Endodermal cell (in vitro differentiated cells): ENCODE measurements at places on chromosomes 1 and 21. TPM values are rescaled to one million over a fixed set of nuclear protein-coding genes. Genes with fewer than 3 reads are reported as not detected.
A peak's percentile ranks its signal among the peaks of the same experiment; 100 is the strongest.

GRCh38 chr1:16171314-16172151, 15.7 kb upstream of the EPHA2 start:
- DNase-seq = no peak
- no peak overlapping the region for H3K27ac ChIP-seq
- H3K4me1 ChIP-seq = peaks cover 8% of the 10 kb centered on the region
- no peaks in the 10 kb centered on the region for H3K36me3 ChIP-seq
- no peaks in the 10 kb centered on the region for H3K27me3 ChIP-seq
- H3K4me3 ChIP-seq = no peak overlapping the region

DNA sequence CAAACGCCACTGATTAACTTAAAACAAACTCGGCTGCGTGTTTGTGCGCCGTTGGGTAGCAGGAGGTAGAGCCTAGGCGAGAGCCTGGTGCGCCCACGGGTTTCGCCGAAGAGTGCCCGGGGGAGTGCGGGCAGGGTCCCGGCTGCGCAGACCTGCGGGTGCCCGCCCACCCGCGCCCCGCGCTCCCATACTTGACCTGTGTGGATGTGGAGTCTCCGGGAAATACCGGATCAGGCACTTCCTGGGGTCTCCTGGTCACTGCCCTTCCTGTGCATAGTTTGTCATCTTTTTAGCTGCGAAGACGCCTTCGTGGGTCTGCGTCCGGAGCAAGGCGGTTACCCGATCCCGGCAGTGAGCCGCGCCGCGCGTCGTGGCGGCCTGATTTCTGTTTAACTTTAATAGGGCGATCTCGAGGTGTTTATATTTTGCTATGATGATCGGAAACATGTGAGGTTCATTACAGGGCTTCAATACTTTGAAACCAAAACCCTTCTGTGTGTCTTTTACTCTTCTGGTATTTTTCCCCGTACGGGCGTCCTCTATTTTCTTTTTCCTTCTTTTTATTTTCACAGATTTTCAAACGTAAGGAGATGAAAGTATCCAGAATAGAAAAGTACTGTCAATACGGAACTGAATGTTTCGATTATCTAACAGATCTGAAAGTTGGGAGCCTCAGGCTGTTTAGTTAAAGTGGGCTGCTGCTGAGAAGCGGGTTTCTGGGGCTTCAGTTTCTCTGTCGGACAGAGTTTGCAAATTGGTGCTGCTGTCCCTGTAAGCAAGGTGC, 15.2 kb downstream of the NR5A2 start:
- DNase-seq = peak; percentile 69
- H3K27ac ChIP-seq = no peak overlapping the region
- peak overlapping the region; percentile 77 for H3K4me3 ChIP-seq
- peaks cover 4% of the 10 kb centered on the region for H3K4me1 ChIP-seq
- peaks cover 74% of the 10 kb centered on the region for H3K27me3 ChIP-seq

GRCh38 chr1:30083800-30084464, 639.5 kb downstream of the MATN1 start:
- no peaks in the 10 kb centered on the region for H3K36me3 ChIP-seq
- no peaks in the 10 kb centered on the region for H3K4me1 ChIP-seq
- no peaks in the 10 kb centered on the region for H3K27me3 ChIP-seq
- no peak overlapping the region for H3K27ac ChIP-seq

- no peaks in the 10 kb centered on the region for H3K36me3 ChIP-seq
- no peak overlapping the region for H3K27ac ChIP-seq
- no peak for DNase-seq
- H3K4me3 ChIP-seq = no peak overlapping the region
These were observed 500.7 kb upstream of the NFIA start for GRCh38 chr1:60581455-60582220.

- no peaks in the 10 kb centered on the region for H3K27me3 ChIP-seq
- no peak overlapping the region for H3K27ac ChIP-seq
- H3K36me3 ChIP-seq = no peaks in the 10 kb centered on the region
- H3K4me1 ChIP-seq = no peaks in the 10 kb centered on the region
- DNase-seq = peak; percentile 59
These were observed 73.9 kb upstream of the VTCN1 start for GRCh38 chr1:117284399-117285215.

GRCh38 chr21:34548781-34549376, 36.9 kb upstream of the KCNE1 start:
- no peak for DNase-seq
- H3K4me1 ChIP-seq = peaks cover 9% of the 10 kb centered on the region
- H3K36me3 ChIP-seq = no peaks in the 10 kb centered on the region
- no peak overlapping the region for H3K4me3 ChIP-seq
- no peak overlapping the region for H3K27ac ChIP-seq
- no peaks in the 10 kb centered on the region for H3K27me3 ChIP-seq

- H3K27me3 ChIP-seq = no peaks in the 10 kb centered on the region
- no peaks in the 10 kb centered on the region for H3K4me1 ChIP-seq
- H3K27ac ChIP-seq = no peak overlapping the region
- H3K36me3 ChIP-seq = no peaks in the 10 kb centered on the region
- peak; percentile 11 for DNase-seq
- H3K4me3 ChIP-seq = no peak overlapping the region
These were observed 31.0 kb downstream of the AZIN2 start for GRCh38 chr1:33111965-33112364.

- H3K27me3 ChIP-seq = no peaks in the 10 kb centered on the region
- H3K36me3 ChIP-seq = peaks cover 9% of the 10 kb centered on the region
- no peak overlapping the region for H3K27ac ChIP-seq
These were observed 1.8 kb downstream of the FHL3 start for GRCh38 chr1:38003261-38004250.

- no peak for DNase-seq
- H3K27me3 ChIP-seq = no peaks in the 10 kb centered on the region
- no peak overlapping the region for H3K27ac ChIP-seq
- H3K4me3 ChIP-seq = no peak overlapping the region
- H3K36me3 ChIP-seq = no peaks in the 10 kb centered on the region
- no peaks in the 10 kb centered on the region for H3K4me1 ChIP-seq
These were observed 2.6 kb upstream of the HDAC1 start for GRCh38 chr1:32289256-32289655.

GRCh38 chr1:232353001-232353400, 276.9 kb downstream of the SIPA1L2 start:
- H3K27me3 ChIP-seq = peaks cover 22% of the 10 kb centered on the region
- H3K36me3 ChIP-seq = no peaks in the 10 kb centered on the region
- no peak for DNase-seq
- H3K4me1 ChIP-seq = peaks cover 9% of the 10 kb centered on the region
- H3K4me3 ChIP-seq = no peak overlapping the region
- no peak overlapping the region for H3K27ac ChIP-seq

GRCh38 chr1:110783292-110783918, 89.5 kb upstream of the CD53 start:
- peaks cover 3% of the 10 kb centered on the region for H3K4me1 ChIP-seq
- DNase-seq = peak; percentile 69
- no peak overlapping the region for H3K4me3 ChIP-seq
- no peak overlapping the region for H3K27ac ChIP-seq
- H3K36me3 ChIP-seq = no peaks in the 10 kb centered on the region

GRCh38 chr1:177017287-177017852, 147.1 kb downstream of the ASTN1 start:
- no peak overlapping the region for H3K4me3 ChIP-seq
- H3K36me3 ChIP-seq = no peaks in the 10 kb centered on the region
- H3K27me3 ChIP-seq = peaks cover 31% of the 10 kb centered on the region
- no peaks in the 10 kb centered on the region for H3K4me1 ChIP-seq

GRCh38 chr1:24858277-24858676, 71.8 kb downstream of the RUNX3 start:
- no peak overlapping the region for H3K4me3 ChIP-seq
- no peaks in the 10 kb centered on the region for H3K36me3 ChIP-seq
- DNase-seq = no peak
- no peaks in the 10 kb centered on the region for H3K27me3 ChIP-seq

GRCh38 chr1:157001304-157001703, 44.2 kb downstream of the ARHGEF11 start:
- peaks cover 12% of the 10 kb centered on the region for H3K4me1 ChIP-seq
- peaks cover 5% of the 10 kb centered on the region for H3K36me3 ChIP-seq
- no peak overlapping the region for H3K4me3 ChIP-seq
- no peak for DNase-seq
- H3K27ac ChIP-seq = no peak overlapping the region

- no peak for DNase-seq
- H3K4me3 ChIP-seq = no peak overlapping the region
- no peak overlapping the region for H3K27ac ChIP-seq
- H3K36me3 ChIP-seq = no peaks in the 10 kb centered on the region
- H3K4me1 ChIP-seq = no peaks in the 10 kb centered on the region
- no peaks in the 10 kb centered on the region for H3K27me3 ChIP-seq
These were observed 33.1 kb downstream of the SLC2A7 start for GRCh38 chr1:8992936-8993687.

- H3K27ac ChIP-seq = no peak overlapping the region
- no peaks in the 10 kb centered on the region for H3K4me1 ChIP-seq
- no peaks in the 10 kb centered on the region for H3K27me3 ChIP-seq
- no peaks in the 10 kb centered on the region for H3K36me3 ChIP-seq
These were observed 4.6 kb downstream of the AGTRAP start for GRCh38 chr1:11740258-11741192.

GRCh38 chr1:37755951-37756560, 8.9 kb downstream of the EPHA10 start:
- no peaks in the 10 kb centered on the region for H3K4me1 ChIP-seq
- H3K27ac ChIP-seq = no peak overlapping the region
- no peaks in the 10 kb centered on the region for H3K36me3 ChIP-seq
- H3K4me3 ChIP-seq = no peak overlapping the region
- H3K27me3 ChIP-seq = peaks cover 97% of the 10 kb centered on the region

DNA sequence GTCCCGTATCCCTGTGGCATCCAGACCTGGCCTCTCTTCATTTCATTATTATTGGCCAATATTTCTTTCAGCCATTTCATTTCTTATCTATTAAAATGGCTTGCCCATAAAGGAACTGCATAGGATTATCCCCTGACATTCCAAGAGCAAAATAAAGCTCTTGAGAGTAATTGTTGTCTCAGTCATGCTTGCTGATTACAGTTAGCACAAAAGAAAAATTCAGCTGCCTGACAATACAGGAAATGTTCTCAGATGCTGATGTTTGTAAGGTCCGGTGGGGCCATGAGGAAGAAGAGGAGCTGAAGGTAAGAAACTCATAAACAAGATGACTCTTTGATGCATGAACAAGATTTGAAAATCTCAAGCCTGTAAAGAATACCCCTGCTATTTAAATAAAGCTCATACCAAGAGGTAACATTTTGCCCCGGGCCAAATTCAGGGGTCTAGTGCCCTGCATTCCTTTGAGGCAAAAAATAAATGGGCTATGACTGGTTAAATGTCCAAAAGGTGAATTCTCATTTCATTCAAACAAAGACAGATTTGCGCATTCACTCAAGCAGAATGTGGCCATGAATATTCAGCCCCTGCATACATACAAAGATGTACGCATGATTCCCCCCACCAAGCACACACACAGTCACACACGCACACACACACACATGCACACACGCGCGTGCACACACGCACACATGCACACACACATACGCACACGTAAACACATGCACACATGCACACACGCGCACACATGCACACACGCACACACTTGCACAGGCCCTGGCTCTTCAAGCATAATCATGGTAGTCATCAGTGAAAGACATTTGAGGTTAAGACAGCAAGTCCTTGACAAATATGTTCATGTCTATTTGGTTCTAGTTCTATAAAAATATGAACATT, 44.8 kb downstream of the KCNJ15 start:
- no peak overlapping the region for H3K27ac ChIP-seq
- no peaks in the 10 kb centered on the region for H3K27me3 ChIP-seq

DNA sequence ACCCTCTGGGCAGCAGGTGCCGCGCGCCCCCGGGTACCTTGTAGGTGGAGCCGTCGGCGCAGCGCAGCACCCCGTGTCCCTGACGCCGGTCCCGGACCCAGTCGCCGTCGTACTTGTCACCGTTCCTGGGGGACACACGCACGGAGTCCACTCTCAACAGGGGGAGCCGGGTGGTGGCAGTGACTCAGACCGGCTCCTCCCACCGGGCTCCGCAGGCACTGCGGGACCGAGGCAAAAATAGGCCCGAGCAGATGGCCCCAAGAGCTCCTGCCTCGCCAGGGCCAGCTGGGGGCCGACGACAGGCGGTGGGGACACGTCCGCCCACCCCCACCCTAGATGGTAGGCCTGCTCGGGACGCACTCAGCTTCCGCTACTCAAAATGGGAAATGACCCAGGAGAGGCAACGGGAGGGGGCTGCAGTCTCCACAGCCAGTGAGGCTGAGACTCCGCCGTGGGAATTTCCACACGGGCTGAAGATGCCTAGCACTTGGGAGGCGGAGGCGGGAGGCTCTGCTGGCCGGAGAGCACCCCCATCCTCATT, 6.3 kb downstream of the MORN1 start:
- no peak overlapping the region for H3K27ac ChIP-seq
- peaks cover 24% of the 10 kb centered on the region for H3K36me3 ChIP-seq
- H3K4me3 ChIP-seq = no peak overlapping the region
- no peaks in the 10 kb centered on the region for H3K27me3 ChIP-seq

GRCh38 chr1:51453010-51453409, 66.1 kb downstream of the EPS15 start:
- no peak for DNase-seq
- no peak overlapping the region for H3K27ac ChIP-seq
- H3K4me1 ChIP-seq = no peaks in the 10 kb centered on the region
- no peak overlapping the region for H3K4me3 ChIP-seq

- H3K36me3 ChIP-seq = no peaks in the 10 kb centered on the region
- H3K4me1 ChIP-seq = peaks cover 25% of the 10 kb centered on the region
- no peak overlapping the region for H3K27ac ChIP-seq
- no peak for DNase-seq
- H3K27me3 ChIP-seq = no peaks in the 10 kb centered on the region
These were observed 34.5 kb downstream of the NUAK2 start for GRCh38 chr1:205287076-205287475.

DNA sequence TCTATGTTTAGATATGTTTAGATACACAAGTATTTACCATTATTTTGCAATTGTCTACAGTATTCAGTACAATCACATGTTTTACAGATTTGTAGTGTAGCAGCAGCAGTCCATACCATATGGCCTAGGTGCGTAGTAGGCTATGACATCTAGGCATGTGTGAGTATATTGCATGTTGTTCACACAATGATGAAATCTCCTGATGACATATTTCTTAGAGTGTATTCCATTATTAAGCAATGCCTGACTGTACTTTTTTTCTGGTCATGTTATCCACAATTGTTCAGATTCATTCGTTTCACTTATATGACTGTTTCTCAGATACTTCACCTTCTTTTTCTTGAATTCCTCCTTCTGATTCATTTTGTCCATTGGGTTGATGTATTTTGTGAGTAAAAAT, 9.9 kb upstream of the BACE2 start:
- DNase-seq = no peak
- peaks cover 5% of the 10 kb centered on the region for H3K27me3 ChIP-seq
- H3K36me3 ChIP-seq = no peaks in the 10 kb centered on the region
- no peak overlapping the region for H3K27ac ChIP-seq
- H3K4me1 ChIP-seq = peaks cover 4% of the 10 kb centered on the region
- no peak overlapping the region for H3K4me3 ChIP-seq

GRCh38 chr1:164605254-164606091, 46.5 kb downstream of the PBX1 start:
- DNase-seq = no peak
- no peaks in the 10 kb centered on the region for H3K27me3 ChIP-seq
- no peaks in the 10 kb centered on the region for H3K36me3 ChIP-seq
- no peak overlapping the region for H3K4me3 ChIP-seq

PKLR gene
- total RNA-seq = 0.19 to 0.40 TPM (median 0.23 TPM) in 3 replicates

ARHGAP30 gene
- total RNA-seq = 0.13 TPM in 1 of 2 replicates, not detected in the other

KCNH1 gene
- total RNA-seq = 1.8 and 3.2 TPM in 2 replicates

SMPDL3B gene
- total RNA-seq = 7.8 to 10.1 TPM (median 10.1 TPM) in 3 replicates

SPRR1B gene
- total RNA-seq = not detected in 2 replicates

OR2T3 gene
- not detected in 3 replicates for total RNA-seq

COL18A1 gene
- 264 and 332 TPM in 2 replicates for total RNA-seq

OR13G1 gene
- not detected in 3 replicates for total RNA-seq

OR2T35 gene
- total RNA-seq = not detected in 3 replicates

NHLH1 gene
- total RNA-seq = 0.38 and 0.57 TPM in 2 replicates

TMEM51 gene
- 10.2 and 12.1 TPM in 2 replicates for total RNA-seq

CFHR1 gene
- not detected in 2 replicates for total RNA-seq

SASS6 gene
- 9.9 to 15.5 TPM (median 15.3 TPM) in 3 replicates for total RNA-seq

RAD54L gene
- 20.1 to 61.1 TPM (median 58.3 TPM) in 3 replicates for total RNA-seq

PYHIN1 gene
- total RNA-seq = not detected in 2 replicates

PCP4L1 gene
- 8.1 and 11.3 TPM in 2 replicates for total RNA-seq
